ENCODE measurements at places on chromosomes 1 and 21.

DNA sequence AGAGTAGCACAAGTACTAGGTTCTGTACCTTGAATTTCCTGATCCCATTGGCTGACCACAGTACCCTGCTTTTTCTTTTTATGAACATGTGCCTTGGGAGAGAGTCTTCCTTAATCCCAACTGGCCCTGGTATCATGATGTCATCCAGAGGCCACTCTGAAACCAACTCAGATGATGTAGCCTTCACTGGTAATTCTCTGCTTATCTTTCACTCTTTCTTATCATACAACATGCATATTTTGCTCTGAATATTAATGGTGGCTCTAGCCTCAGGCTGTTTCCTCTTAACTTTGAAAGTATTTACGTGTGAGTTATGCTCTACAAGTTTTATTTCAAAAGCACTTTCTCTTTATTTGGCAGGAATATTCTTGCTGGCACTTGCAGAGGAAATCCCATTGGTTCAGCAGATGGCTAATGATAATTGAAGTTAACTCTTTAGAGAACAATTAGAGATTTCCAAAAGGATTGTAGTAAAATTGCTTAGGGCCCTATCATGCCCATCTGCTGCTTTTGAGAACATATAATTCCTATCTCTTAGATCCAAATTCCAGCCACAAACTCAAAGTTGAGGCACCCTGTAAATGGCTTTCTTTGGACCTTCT is 86.1 kb downstream of the PTGER3 start:
- DNase-seq = no peak

DNA sequence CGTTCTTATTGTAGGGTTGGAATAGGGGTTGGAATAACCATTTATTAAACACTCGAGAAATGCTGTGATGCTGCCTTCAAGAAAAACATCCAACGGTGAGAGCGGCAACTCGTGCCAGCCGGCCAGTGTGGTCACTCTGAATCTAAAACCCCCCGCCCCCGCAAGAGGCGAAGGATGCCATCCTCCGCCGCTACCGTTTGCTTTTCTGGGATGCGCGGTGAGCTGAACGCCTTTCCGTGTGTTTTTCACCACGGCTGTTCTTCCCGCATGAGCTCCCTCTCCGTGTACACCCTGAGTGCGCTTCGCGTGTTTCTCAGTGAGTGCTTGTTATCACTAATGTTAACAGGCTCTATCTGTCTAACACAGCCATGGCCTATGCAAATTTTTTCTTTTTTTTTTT is 42.0 kb upstream of the RIPK4 start:
- DNase-seq = no peak

DNA sequence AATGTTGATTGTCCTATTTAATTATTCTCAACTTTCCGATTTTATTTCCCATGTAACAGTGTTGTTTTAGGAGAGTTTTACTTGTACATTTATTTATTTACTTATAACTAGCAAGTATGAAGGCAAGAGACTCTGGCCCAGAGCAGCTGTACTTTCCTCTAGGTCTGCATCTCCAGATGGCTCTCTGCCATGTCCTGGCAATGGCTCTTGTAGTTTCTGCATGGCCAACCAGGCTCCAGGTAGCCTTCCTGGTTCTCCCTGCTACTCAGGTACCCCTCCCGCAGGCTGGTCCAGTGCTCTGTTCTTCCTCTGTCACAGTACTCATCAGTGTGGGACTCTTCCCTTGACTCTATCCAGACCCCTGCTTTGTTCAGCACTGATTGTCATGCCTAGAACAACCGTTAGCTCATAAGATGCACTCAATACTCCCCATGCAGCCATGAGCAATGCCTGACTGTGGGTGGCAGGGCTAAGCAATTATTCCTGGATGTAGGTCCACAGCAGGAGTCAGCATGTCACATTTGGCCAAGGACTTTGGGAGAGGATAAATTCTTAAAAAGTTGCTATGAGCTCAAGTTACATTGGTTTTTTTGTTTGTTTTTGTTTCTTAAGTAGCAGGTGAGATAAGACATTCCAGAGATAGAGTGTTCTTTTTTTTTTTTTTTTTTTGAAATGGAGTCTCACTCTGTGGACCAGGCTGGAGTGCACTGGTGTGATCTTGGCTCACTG is 10.9 kb upstream of the IL20 start:
- DNase-seq = peak; percentile 37

DNA sequence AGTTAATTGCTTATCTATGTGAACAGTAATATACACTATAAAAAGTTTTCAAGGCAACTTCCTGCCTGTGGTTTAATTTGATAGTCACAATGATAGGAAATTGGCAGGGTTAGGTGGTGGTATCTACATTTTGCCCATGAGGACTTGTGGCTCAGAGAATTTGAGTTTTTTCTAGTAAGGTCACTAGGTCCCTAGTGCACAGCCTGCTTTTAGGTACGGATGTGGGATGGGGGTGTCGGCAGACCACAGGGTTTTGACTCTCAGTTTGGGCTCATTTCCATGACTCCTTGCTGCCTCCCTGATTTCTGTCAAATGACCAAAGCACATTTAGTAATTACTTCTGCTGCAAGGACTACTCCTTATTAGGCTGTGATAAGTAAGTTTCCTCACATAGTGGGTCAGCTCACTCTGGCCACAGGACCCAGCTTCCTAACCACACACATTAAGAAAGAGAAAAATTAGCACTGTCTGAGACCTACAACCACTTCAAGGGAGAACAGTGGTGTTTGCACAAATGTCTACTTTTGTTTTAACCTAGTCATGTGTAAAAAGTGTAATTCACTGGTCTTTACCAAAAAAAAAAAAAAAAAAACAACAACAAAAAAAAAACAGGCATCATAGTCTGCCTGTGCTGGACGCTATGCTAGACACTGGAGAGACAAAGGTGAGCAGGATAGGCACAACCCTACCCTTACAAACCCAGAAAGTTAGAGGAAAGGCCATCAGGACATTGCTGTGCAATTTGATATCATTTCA is 43.7 kb downstream of the MRPL39 start:
- no peak for DNase-seq

DNA sequence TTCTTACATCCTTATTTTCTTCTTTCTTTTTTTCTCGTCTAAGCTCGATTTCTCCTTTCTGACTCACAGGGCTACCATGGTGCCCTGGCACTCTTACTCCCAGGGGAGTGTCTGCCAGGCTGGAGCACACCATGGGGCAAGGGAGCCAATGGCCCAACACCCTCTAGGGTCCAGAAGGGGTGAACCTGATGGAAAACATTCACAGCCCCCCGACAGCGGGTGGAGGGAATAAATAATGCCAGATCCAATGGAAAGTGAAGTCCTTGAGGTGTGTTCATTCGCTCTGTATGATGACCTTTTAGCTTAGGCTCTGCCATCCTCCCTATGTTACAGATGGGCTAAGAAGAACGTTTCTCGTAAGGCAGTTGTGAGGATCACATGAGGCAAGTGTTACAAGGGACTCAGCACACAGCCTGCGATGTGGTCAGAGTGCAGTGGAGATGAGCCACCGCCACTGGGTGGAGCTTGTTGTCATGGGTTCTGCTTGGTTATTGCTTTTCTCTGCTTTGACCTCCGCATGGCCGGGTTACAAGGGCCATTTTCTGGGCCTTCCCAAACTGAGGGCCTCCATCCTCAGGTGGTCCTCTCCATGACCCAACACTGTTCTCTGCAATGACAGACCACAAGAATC is 3.5 kb upstream of the FCMR start:
- DNase-seq = no peak

DNA sequence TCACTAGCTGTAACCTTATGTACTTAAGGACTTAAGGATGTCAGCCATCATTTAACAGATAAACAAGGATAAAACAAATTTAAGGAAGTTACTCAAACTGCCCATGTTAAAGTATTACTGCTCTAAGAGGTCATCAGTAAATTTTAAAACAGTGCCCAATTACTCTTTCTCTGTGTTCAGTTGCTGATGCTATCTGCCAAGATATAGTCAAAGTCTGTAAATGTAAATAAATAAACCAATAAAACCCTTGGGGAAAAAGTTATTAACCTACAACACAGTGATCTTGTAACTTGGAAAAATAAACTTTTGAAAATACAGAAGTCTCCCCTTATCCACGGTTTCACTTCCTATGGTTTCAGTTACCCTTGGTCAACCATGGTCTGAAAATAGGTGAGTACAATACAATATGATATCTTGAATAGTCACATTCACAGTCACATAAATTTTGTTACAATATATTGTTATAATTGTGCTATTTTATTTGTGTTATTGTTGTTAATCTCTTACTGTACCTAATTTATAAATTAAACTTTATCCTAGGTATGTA is 501.8 kb downstream of the LMO4 start:
- DNase-seq = no peak

- no peak for DNase-seq
Observed at GRCh38 chr1:77697441-77697840, 15.0 kb upstream of the ZZZ3 start.

DNA sequence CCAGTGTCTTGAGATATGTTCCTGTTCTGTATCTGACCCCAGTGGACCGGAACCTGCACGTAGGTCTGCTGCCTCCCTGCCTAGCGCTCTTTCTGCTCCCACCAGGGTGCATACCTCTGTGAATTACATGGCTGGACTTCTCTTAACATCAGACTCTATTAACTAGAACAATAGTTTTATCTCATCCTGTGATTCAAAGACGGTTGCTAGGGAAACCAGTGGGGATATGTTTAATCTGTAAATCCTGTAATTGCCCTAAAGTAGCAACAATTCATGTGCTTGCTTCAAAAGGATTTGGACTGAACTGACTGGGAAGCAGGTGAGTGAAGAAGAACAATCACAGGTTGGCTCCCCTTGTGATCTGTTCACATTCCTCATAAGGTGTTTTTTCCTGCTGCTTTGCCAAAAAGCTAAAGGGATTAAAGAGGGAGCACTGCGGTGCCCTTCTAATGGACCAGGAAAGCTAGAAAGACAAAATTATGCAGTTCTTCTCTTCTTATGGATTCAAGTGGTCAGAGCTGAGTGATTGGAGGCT is 52.7 kb upstream of the DIRAS3 start:
- no peak for DNase-seq

DNA sequence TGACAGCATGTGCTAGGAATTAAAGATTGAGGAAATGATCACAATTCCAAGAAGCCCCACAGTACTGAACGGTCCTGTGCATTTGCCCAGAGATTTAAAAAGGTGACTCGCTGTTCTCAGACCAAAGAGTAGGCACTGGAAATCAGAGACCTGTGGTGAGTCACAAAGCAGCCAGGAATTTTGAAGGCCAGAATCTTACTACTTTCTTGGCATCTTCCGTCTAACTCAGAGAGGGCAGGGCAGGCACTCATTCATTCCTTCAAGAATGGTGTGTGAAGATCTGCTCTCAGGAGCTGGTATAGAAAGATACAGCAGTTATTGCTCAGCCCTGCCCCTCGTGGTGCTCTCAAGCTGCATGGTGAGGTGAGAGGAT is 57.9 kb downstream of the BRINP2 start:
- DNase-seq = no peak

- no peak for DNase-seq
Observed at GRCh38 chr21:33976082-33977016, 60.7 kb upstream of the ATP5PO start.

DNA sequence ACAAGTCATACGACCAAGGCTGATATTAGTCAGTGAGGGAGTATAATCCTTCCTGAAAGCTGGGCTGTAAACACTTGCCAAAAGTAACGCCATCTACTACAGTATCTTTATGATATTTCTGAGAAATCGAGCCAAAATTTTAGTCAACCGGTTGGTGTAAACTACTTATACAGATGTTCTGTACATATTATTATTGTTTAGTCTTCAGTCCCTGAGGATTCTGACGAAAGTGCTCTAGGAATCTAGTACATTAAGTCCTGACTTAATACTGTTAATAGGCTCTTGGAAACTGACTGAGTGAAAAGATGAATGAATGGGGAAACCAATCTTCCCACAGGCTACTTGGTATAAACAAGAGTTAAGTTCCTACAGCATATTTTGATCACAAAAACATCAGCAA is 274.3 kb downstream of the USP25 start:
- DNase-seq = no peak

GRCh38 chr21:38334866-38335265 is 78.1 kb downstream of the KCNJ15 start:
- no peak for DNase-seq

DNA sequence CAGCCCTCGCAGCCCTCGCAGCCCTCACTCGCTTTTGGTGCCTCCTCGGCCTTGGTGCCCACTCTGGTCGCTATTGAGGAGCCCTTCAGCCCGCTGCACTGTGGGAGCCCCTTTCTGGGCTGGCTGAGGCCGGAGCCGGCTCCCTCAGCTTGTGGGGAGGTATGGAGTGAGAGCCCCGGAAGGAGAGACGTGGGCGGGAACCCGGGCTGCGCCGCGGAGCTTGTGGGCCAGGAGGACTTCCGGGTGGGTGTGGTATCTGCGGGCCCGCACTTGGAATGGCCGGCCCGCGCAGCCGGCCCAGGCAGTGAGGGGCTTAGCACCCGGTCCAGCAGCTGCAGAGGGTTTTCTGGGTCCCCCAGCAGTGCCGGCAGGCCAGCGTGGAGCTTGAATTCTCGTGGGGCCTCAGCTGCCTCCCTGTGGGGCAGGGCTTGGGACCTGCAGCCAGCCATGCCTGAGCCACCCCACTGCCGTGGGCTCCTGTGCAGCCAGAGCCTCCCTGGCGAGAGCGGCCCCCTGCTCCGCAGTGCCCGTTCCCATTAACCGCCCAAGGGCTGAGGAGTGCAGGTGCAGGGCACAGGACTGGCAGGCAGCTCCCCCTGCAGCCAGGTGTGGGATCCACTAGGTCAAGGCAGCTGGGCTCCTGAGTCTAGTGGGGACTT is 9.9 kb upstream of the CFHR2 start:
- DNase-seq = no peak

DNA sequence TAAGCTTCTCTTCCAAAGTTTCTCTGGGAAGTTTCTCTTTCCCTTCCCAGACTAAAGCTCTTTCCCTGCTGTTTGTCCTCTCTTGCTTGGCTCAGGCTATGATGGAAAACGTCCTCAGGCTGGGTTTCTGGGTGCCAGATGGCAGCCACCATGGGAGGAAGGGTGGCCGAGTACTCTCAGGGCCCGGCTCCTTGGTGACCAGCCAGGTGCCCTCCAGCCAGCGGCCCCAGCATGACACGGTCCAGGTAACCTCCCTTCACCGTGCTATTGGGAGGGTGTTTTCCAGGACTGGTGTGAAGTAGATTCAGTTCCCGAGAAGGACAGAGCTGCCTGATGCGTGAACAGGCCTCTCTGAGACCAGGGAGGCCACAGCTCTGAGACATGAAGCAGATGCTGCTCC is 60.3 kb downstream of the KIF26B start:
- peak; percentile 79 for DNase-seq

- peak; percentile 10 for DNase-seq
Observed at GRCh38 chr1:240611228-240611618, 732 bp downstream of the GREM2 start.

GRCh38 chr1:159088050-159088449 is 11.5 kb upstream of the AIM2 start:
- DNase-seq = no peak

GRCh38 chr1:174075245-174075692 is 53.1 kb upstream of the RC3H1 start:
- no peak for DNase-seq

Measured in G401 (cell line).